ENCODE measurements at places on chromosomes 12 and 14.

DNA sequence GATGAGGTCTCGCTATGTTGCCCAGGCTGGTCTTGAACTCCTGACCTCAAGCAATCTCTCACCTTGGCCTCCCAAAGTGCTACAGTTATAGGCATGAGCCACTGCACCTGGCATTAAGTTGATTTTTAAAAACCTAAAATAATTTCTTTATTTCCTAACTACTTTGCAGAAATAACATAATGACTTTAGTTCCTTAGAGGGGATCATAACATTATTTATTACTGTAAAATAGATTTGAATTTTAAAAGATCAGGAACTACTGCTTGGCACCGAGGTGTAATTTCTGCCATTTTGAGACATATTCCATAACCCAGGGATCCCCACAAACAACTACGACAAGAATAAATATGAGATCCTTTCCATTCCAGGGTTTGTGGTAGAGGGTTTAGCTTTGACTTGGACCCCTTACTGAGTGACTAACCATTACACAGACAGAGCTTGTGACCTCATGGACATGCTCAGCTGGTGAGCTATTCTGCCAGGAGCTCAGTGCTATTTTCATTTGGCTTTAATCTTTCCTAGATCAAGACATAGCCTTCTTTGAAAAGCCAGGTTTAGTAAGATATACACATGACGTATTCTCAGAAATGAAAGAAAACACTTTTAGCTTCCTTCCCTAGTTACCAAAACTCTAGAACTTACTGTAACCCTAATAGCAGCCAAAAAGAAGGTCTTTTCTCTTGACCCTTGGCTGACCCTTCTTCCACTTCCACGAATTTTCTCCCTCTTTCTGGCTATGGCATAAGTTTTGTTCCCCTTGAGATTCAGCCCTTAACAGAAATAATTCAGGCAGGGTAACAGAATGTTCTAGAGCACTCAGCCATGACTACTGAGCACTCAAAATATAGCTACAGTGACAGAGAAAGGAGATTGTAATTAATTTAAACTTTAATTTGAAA is 75.1 kb upstream of the NUDT4 start:
- DNase-seq = no peak

GRCh38 chr14:93733631-93734030 is 54.7 kb downstream of the PRIMA1 start:
- no peak for DNase-seq

DNA sequence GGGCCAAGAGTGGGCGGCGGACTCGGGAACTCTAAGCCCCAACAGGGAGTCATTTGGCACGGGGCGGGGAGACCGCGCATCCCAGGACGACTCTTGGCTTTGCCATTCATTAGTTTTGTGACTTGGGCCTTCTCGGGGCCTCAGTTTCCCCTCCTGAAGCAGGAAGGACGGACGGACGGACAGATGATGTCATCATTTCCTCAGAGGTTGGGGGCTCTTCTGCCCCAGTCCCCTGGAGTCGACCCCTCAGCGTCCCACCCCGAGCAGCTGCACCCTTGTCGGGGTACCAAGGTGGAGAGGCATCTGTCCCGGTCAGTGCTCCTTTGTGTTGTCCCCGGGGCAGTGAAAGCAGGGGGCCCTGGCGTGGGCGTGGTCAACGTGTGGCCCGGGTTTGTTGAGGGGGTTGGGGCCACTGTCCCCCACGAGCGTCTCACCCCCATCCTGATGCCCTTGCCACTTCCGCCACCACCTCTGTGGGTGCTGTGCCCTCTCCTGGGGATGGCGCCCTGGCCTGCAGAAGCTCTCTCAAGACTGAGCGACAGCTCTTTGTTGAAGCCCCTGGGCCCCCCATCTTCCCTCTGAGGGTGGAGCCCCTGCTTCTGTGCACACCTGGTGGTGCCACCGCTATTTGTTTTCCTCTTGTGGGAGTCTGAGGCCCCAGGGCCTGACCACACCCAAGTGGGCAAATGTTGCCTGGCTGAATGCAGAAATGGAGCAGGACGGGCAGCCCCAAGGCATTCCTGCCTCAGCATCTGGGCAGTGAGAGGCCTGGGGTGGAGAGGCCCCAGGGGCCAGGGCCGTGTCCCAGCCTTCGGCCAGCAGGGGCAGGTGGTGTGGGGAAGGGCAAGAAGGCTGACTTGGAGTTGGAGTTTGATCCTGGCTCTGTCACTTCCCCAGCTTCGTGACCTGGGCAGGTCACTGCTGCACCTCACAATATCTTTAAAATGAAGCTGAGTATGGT is 896 bp downstream of the HHIPL1 start:
- no peak for DNase-seq

GRCh38 chr14:96208739-96209138 is 4.1 kb downstream of the BDKRB2 start:
- DNase-seq = no peak

GRCh38 chr14:77062261-77062660 is 33.8 kb upstream of the IRF2BPL start:
- DNase-seq = no peak

DNA sequence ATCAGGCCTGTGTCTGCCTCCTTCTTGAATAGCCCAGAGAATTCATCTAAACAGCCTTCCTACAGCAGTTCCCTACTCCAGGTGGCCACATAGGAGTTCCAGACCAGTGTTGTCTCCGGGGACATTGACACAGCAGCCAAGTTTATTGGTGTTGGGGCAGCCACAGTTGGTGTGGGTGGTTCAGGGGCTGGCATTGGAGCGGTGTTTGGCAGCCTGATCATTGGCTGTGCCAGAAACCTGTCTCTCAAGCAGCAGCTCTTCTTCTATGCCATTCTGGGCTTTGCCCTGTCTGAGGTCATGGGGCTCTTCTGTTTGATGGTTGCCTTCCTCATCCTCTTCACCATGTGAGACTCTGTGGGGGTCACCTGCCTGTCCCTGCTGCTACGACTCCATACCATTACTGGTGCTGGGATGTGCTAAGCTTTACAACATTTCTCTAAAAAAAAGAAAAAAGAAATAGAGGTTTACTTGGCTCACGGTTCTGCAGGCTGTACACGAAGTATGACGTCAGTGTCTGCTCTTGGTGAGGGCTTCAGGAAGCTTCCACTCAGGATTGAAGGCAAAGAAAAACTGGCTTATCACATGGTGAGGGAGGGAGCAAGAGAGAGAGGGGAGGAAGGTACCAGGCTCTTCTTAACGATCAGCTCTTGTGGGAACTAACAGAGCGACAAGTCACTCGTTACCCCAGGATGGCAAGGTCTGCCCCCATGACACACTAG is 57.5 kb downstream of the CHST11 start:
- DNase-seq = no peak

- DNase-seq = no peak
Measured at GRCh38 chr12:22228022-22228875, 106.3 kb downstream of the ST8SIA1 start.

DNA sequence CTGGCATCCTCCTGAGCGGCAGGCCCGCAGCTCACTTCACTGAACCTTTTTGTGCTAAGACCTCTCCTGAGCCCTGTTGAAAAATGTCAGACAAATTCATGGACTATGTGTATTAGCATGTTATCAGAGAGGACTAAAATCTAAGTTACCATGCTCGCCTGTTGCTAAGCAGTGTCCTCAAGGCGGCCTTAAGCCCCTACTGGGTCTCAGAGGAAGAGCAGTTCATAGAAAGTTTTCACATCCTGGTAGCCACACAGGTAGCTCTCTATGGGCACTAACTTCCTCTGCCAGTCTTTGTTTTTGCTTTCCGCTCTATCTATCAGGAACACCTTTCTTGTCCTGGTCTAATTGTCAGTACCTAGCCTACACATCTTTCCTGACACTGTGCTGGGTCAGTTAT is 306.6 kb upstream of the MIS18BP1 start:
- no peak for DNase-seq

- peak; percentile 89 for DNase-seq
Measured at GRCh38 chr14:68476212-68477109, 316.4 kb downstream of the ZFP36L1 start.
